ENCODE measurements at places on chromosomes 5 and 9.
A peak's percentile ranks its signal among the peaks of the same experiment; 100 is the strongest.

DNA sequence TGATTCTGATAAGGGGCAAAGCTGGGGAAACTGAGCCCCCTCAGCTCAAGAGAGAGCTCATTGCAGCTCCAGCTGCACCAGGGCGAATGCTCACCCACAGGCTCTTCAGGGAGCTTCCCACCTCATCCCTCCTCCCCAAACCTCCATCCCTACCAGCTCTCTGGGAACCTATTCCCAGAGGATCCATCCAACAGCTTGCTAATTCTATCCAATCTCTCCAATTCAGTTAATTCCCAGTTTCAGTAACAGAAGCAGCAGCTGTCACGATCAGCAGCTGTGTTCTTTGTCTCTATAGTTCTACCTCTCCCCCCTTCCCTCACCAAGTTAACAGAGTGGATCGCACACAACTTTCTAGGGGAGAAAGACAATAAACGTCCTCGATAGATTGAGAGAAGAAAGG lies 135.5 kb upstream of the EFNA5 start:
- DNase-seq: no peak

DNA sequence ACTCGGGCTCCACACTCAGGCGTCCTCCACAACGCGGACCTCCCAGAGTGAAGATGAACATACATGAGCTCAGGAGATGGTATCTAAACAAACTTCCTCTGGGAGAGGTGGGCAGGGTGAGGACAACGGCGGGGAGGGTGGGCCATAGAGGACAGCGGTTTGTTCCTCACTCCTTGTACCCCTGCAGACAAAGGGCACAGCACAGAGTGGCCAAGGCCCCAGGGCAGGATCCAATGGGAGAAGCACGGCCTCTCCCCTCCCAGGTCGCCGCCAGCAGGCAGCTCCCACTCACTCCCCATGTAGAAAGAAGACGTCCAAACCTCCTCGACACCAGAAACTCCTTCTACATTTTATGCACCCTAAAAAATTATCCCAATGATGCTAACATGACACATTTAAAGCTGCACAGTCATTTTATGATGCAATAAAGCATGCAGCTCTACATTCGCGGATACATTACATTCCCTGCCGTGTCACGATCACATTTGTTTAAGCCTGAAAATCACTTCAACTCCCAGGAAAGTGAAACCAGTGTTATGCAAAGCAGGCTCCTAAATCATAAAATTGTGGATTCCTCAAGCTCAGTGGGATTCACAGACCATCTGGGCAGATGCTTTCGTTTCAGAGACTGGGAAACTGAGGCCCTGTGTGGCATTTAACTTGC lies 87.5 kb upstream of the SARDH start:
- no peak for DNase-seq

DNA sequence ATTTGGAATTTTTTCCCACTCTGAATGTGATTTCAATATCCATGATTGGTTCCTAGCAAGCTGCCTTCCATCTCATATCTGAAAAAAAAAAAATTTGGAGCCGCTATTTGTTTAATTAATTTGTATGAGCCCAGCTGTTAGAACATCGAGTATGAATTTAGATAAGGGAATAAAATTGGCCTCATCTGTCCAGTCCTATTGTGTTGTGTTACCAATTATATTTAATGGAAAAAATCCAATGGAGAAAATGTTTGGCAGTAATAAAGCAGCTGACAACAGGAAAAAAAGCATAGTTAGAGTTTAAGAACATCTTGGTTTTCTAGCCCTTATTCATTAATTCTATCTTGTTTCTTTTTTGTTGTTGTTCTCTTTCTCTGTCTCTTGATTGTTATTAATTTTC lies 735.6 kb upstream of the RIOK2 start:
- no peak for DNase-seq

GRCh38 chr5:123752552-123753179 lies 240.7 kb downstream of the CSNK1G3 start:
- DNase-seq: no peak

GRCh38 chr5:97528941-97529340 lies 345.9 kb upstream of the RIOK2 start:
- no peak for DNase-seq

GRCh38 chr9:112925058-112925641 lies 34.5 kb upstream of the SLC46A2 start:
- no peak for DNase-seq

GRCh38 chr5:140966293-140967225 lies at the start of gene PCDHAC2:
PCDHAC2 (plus strand) TSS chr5:140966476; CDS start chr5:140966767, 291 bp downstream.
- peak; percentile 91 for DNase-seq

GRCh38 chr9:4738866-4739586 lies 2.0 kb downstream of the AK3 start:
- no peak for DNase-seq

DNA sequence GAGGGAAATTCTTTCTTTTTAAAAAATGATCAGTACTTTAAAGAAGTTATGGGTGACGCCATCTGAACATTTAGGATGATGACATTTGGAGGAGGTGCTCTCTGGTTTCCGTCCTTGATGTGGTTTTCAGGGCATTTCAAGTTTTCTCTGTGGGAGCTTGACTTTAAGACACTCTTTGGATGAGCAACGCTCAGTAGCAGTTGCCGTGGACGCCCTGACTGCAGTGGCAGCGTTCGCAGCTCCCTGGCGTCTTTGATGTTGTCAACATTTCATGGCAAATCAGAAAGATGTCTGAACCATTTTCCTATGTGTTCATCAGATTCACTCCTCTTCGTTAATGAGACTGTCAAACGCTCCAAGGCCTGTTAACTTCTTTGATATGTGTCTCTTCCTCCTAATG lies 86.1 kb downstream of the ZNF354C start:
- DNase-seq: no peak

DNA sequence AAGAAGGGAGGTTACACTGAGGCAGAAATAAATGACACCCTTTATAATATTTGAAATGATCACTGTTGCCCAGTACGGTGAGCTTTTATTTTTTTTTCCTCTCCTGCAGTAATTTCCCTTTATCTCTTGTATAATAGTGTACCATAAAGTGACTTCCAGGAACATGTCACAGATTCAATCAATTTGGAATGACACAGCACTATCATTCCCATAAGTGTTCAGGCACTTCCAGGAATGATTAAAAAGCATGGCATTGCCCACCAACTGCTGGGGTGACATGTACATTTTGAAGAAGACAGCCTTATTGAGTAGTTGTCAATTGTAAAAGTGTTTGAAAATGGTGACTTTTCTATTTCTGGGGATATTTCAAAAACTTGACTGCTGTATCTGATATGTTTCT lies 1700.9 kb upstream of the NUDT12 start:
- DNase-seq: no peak

GRCh38 chr9:127974001-127974768 lies 6.6 kb downstream of the EEIG1 start:
- DNase-seq: no peak

GRCh38 chr9:35510754-35511428 lies 21.0 kb downstream of the RUSC2 start:
- no peak for DNase-seq

GRCh38 chr5:137960141-137960540 lies 70.9 kb downstream of the PKD2L2 start:
- DNase-seq: no peak

- no peak for DNase-seq
These were observed 346.6 kb downstream of the PARP8 start for GRCh38 chr5:51013036-51013435.

DNA sequence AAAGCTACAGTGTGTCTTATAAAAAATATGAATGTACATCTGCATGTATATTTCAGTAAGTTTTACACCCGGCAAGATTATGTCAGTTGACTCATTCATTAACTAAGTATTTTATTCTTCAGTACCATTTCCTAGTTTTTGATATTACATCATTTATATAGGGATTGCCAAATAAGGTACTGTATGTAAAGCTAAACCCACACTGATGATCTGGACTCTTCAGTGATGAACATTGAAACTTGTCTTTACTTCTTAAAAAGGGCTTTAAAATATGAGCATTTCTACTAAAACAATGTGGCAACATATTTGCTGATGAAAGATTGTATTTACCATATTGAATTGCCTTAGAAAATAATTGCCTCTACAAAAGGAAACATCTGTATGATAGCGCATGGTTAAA lies 151.8 kb upstream of the TLX3 start:
- no peak for DNase-seq

DNA sequence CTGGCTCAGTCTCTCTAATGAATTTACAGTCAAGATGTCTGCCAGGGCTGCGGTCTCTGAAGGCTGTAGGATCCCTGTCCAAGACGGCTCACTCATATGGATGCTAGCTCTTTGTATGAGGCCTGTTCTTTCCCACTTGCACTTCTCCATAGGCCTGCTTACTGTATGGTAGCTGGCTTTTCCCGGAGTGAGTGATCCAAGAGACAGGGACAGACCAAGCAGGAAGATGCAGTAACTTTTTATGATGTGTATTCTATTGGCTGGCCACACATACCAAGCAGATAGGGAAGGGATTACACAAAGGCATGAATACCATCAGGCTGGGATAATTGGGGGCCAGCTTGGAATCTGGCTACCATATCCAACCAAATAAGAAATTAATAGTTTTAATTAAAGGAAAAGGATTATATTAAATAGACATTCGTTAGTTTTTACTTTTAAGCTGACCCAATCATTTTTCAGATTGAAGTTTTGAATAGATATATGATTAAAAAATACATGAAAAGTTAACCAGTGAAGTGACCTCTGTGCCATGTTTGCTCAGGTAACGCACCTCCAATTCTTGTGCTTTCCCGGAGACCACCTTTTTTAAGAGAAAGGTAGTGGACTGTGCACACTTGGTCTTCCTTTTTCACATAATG lies 20.6 kb downstream of the NSD1 start:
- no peak for DNase-seq

DNA sequence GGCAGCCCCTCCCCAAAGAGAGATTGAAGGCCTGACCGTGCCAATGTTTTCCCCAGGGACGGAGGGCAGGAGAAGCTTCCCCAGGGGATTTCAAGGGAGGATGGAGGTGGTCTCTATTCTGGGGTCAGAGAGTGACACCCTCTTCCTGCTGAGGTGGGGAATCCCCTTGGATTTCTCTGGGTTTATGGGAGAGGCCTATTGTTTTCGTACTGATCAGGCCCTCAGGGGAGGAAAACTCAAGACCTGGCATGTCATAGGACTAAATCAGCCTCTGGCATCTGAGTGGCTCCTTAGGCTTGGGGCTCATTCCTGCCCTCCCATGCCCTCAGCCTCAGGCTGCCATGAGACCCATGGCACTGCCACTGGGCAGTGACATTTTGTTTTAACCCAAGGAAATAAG lies 44.6 kb downstream of the IRF1 start:
- no peak for DNase-seq
